ENCODE measurements at places on chromosomes 12 and 14.

DNA sequence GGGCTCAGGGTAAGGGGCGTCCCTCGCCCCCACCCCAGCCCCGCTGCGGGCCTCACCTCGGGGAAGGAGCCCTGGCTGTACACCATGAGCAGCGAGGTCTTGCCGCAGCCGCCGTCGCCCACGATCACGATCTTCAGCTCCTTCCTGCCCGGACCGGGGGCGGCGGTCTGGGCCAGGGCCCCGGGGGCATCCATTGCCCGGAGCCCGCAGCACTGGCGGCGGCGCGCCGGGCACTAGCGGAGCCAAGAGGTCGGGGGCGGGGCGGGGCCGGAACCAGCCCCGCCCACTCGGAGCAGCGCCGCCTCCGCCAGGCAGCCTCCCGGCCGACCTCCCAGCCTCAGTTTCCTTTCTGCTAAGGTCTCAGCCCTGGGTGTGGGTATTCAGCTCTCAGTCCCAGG, at the start of gene RHOF:
Gene RHOF (minus strand): TSS at position 249 of the 398 bp plus-strand sequence. CDS start 55 bp downstream, at position 194.
- no peak for DNase-seq

- peak; percentile 50 for DNase-seq
Measured at GRCh38 chr12:131710464-131711457, at the start of gene SFSWAP. Gene SFSWAP (plus strand): TSS chr12:131711090. CDS start chr12:131711230, 140 bp downstream.

DNA sequence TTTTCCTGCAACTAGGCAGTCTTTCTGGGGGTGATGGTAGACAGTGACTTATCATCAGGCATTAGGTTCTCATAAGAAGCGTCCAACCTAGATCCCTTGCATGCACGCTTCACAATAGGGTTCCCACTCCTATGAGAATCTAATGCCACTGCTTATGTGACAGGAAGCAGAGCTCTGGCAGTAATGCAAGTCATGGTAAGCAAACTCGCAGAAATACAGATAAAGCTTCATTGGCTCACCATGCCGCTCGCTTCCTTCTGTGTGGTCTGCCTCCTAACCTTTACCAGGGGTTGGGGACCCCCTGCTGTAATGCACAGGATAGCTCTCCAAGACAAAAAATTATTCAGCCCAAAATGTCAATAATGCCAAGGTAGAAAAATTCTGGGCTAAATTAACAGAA, 864.2 kb downstream of the TRHDE start:
- DNase-seq, result no peak

- DNase-seq, result no peak
Measured at GRCh38 chr12:111799758-111800157, 33.0 kb downstream of the ALDH2 start.

DNA sequence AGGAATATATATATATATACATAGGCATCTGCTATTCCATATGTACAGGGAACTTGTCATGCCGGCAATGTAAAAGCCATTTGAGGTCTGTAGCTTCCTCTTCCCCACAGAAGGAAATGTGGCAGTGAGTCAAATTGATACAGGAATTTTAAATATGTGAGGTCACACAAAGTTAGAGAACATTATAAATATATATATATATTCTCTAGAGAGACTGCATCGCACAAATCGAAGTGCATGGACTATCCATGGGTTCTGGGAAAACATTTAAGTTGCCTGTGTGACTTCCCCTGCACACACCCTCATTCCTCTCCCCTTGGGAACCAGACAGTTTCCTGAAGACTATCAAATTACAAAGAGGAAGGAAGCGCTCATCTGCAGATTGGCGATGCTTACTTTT, 100.9 kb upstream of the CCDC91 start:
- no peak for DNase-seq

GRCh38 chr12:82635263-82635662, 51.4 kb upstream of the TMTC2 start:
- DNase-seq, result no peak

- DNase-seq, result no peak
Measured at GRCh38 chr14:32019276-32019675, 57.8 kb upstream of the ARHGAP5 start.
